CD4-positive, alpha-beta T cell treated with Interleukin-6 at 100 ng/mL for 8 hours (primary cell): ENCODE measurements at places on chromosomes 4 and X.

DNA sequence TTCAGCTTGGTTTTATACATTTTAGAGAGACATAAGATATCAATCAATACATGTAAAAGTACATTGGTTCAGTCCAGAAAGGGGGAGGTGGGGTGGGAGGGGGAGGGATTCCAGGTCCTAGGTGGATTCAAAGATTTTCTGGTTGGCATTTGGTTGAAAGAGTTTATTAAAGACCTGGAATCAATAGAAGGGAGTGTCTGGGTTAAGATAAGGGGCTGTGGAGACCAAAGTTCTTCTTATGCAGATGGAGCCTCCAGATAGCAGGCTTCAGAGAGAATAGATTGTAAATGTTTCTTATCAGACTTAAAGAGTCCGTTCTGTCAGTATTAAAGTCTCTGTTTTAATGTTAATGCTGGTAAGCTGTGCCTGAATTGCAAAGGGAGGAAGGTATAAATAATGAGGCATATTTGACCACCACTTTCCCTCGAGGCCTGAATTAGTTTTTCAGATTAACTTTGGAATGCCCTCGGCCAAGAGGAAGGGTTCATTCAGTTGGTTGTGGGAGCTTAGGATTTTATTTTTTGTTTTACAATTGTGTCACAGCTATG lies 169.9 kb downstream of the AASDH start:
- no peak for DNase-seq

GRCh38 chr4:78024576-78025091 lies 32.5 kb upstream of the FRAS1 start:
- DNase-seq: no peak

- no peak for DNase-seq
These were observed 34.1 kb upstream of the CLDN24 start for GRCh38 chr4:183356173-183356830.

GRCh38 chr4:136012220-136012619 lies 1520.1 kb downstream of the PCDH18 start:
- DNase-seq: no peak

DNA sequence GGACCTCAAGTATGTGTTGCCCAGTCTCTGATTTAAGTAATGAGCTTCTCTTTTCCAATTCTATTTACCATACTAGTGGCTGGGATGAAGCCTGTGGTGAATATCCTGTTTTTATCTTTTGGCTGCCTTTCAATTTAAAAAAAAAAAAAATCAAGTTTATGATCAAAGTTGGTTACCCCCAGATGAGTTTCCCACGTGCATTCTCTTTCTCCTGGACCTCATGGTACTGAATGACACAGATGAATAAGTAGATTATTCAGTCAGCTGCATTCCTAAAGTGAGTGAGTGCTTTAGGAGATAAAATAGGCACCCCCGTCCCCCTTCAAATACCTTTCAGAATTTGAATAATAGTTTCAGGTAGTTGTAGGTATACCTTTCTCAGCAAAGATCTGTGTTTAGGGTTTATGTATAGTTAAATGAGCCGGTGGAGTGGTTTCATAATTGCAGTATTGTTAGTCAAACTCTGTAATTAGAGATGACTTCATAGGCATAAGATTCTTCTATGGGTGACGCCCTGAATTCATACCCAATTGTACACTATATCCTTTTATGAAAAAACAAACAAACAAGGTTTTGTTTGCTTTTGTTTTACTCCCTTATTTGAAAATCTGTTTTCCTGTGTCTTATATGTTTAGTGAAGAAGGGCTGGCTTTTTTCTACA lies 41.9 kb downstream of the PLS3 start:
- DNase-seq: no peak

DNA sequence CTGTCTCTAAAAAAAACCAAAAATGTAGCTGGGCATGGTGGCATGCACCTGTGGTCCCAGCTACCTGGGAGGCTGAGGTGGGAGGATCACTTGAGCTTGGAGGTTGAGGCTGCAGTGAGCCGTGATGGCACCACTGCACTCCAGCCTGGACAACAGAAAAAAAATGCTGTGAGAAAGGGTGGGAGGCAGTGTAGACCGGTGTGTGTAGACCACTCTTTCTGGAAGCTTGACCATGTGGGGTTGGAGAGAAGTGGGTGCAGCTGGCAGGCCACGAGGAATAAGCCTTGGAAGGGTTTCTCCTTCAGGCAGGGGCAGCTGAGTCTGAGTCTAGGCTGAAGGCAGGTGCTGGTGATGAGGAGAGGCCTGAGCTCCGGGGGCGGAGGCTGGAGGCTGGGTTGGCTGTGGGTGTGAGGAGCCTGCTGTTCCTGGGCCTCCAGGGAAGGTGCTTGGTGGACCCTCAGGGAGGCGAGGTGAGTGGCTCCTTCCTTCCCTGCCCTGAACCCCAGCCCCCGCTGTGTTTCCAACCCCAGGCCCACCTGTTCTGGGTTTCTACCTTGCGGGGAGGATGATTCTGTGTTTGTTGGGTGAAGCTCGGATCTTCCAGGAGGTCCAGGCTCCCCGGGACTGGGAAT lies 9.3 kb upstream of the TBC1D14 start:
- DNase-seq: no peak

GRCh38 chr4:177699365-177700213 lies 257.4 kb upstream of the AGA start:
- no peak for DNase-seq

- no peak for DNase-seq
These were observed 466.6 kb downstream of the INPP4B start for GRCh38 chr4:142379277-142380051.

GRCh38 chr4:173289353-173289727 lies 44.8 kb downstream of the HMGB2 start:
- DNase-seq: no peak

DNA sequence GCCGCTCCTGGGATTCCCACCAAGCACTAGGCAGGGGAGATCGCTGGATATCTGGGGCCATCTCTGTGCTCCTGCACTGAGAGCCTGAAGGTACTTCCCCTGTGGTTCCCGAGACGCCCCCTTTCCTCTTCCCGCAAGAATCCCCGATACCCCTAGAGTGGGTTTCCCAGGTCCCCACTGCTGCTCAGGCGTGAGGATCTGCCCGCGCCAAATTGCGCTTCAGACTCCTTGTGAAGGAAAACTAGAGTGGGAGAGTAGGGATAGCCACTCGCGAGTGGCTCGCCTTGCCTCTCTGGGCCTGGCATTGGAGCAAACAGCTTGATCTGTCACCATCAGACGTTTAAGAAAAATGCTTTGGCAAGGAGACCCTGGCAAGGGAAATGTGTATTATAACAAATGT lies 1.5 kb downstream of the IL1RAPL2 start:
- DNase-seq: no peak

- DNase-seq: no peak
These were observed 125.0 kb downstream of the ARHGAP6 start for GRCh38 chrX:11540532-11541377.

GRCh38 chr4:106355193-106355592 lies 13.4 kb downstream of the GIMD1 start:
- DNase-seq: no peak

DNA sequence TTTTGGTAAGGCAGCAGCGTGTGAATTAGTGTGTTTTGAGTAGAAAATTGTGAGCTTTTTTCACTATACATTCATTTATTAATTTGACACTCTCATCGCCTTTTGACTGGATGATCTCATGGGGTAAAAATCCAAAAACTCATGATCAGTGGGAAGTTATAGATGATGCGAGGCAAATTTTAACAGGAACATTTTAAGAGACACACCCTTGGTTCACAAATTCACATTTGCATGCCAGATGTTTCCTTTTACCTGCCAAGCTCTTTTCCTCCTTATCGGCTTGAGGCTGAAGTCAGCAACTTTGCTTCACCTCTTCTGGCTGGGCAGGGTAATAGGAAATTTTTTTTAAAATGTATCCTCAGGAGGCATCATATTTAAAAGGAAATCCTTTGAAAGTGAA lies 318.0 kb upstream of the HS3ST1 start:
- no peak for DNase-seq
